Cardiac atrium fibroblast (primary cell): ENCODE measurements at places on chromosomes 16 and 17. TPM values are rescaled to one million over a fixed set of nuclear protein-coding genes. Genes with fewer than 3 reads are reported as not detected.

Gene KCNAB3
- total RNA-seq = 0.18 TPM in 1 of 2 replicates, not detected in the other

Gene OTOP2
- total RNA-seq = not detected in 2 replicates

Gene OTOA
- total RNA-seq = not detected in 2 replicates

Gene RASD1
- total RNA-seq = 6.5 and 10.8 TPM in 2 replicates

Gene KRT39
- total RNA-seq = not detected in 2 replicates

Gene MYO15A
- total RNA-seq = 0.49 and 0.72 TPM in 2 replicates

Gene C16orf74
- total RNA-seq = 5.1 and 7.9 TPM in 2 replicates

Gene LITAFD
- 2.5 TPM in 1 of 2 replicates, not detected in the other for total RNA-seq

Gene TBC1D3B
- total RNA-seq = 1.9 TPM in 1 of 2 replicates, not detected in the other

Gene NPIPA2
- total RNA-seq = not detected in 2 replicates

Gene PIK3R6
- not detected in 2 replicates for total RNA-seq

Gene TOP2A
- 20.9 and 34.5 TPM in 2 replicates for total RNA-seq

Gene TBX2
- total RNA-seq = 11.2 and 14.7 TPM in 2 replicates

Gene ZMYND15
- total RNA-seq = 0.16 TPM in 1 of 2 replicates, not detected in the other

Gene CRYBA1
- not detected in 2 replicates for total RNA-seq

Gene GPR179
- not detected in 2 replicates for total RNA-seq

Gene KRT33A
- total RNA-seq = not detected in 2 replicates

Gene TNP2
- total RNA-seq = not detected in 2 replicates
